ENCODE measurements at places on chromosomes 11 and 22.

DNA sequence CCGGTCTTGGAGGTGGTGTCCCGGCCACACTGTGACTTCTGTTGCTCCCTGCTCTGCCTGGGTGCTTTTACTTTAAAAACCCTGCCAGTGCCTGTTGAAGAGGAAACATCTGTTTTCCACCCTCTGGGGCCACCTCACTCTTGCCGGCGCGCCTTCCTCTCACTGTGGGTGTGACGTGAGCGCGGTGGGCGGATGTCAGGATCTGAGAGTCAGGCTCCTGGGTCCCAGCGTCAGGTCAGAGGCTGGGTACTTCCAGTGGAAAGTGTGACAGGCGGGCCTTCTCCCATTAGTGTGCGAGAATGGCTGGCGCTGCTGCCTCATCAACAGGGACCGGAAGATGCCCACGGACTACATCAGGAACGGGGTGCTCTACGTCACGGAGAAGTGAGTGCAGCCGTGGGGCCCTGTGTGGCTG lies 54.2 kb downstream of the GRAMD4 start:
- DNase-seq, result peak; percentile 85

DNA sequence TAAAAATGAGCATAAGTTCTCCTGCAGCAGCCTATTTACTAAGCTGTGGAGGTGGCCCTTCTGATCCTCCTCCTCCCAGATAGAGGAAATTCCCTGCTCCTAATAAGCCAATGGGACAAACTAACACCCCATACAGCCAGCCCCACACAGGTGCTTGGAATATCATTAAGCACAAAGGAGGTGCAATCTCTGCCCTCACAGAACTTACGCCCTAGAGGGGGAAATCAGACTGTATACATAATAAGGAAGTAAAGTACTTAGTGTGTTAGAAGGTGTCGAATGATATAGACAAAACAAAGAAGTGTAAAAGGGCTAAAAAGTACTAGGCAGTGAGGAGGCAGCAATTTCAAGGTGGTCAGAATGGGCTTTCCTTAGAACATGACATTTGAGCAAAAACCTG lies 5.8 kb downstream of the MS4A12 start:
- DNase-seq, result no peak

- no peak for DNase-seq
Observed at GRCh38 chr22:20807315-20807752, 33.4 kb downstream of the SERPIND1 start.

GRCh38 chr11:126978911-126979310 lies 21.7 kb downstream of the KIRREL3 start:
- no peak for DNase-seq

GRCh38 chr11:20058749-20059458 lies 101.4 kb downstream of the DBX1 start:
- DNase-seq, result no peak

DNA sequence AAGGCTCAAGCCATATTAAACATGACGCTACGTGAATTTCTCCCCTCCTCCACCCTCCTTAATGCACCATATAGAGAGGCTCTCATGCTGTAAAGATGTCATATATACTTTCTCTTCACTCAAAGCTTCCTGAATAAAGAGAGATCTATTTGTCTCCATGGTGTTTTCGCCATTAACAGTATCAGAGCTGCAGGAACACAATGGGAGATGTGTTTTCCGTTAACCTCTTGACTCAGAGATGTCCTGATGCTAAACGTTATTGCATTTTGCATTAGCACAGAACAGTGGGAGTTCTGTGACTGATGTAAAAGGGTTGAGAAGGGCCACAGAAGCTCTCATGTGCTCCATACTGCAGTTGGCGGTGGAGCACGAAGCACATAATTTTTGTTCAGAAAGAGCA lies 25.7 kb upstream of the BLID start:
- no peak for DNase-seq

GRCh38 chr22:27601195-27601594 lies 200.4 kb downstream of the MN1 start:
- DNase-seq, result no peak

DNA sequence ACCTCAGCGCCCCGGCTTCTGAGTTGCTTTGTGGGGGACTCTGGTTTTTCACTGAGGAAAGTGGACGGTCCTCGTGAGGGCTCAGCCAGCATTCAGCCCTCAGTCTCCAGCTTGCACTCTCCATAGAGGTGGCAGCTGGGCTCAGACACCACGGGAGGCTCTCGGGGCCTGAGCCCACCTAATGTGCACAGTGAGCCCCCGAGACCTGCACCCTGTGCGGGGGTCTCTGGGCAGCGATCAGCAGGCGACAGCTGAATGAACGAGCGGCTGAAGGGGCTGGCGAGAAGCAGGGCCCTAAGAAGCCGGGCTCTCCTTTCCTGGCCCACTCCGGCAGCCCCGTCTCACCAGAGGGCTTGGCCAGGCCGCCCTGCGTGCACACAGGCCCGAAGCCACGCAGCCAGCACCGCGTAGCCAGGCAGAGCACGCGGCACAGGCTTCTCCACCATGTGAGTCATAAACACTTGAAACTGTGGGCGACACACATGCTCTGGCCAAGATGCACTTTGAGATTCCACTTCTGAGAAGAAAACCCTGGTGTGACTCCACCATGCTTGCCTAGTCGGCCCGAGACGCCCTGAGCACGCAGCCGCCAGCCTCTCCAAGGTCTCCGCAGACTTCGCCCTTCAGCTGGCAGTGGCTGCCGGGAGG lies 28.0 kb downstream of the TOLLIP start:
- no peak for DNase-seq

All from stimulated activated CD8-positive, alpha-beta memory T cell treated with anti-CD3 and anti-CD28 coated beads, Interleukin-4, amount 100 ng/mL, for 1 hour (primary cell).